ENCODE measurements at places on chromosomes 4 and X. TPM values are rescaled to one million over a fixed set of nuclear protein-coding genes. Genes with fewer than 3 reads are reported as not detected.

The TMEM144 gene
- total RNA-seq, result 9.8 TPM

The MAGEA9 gene
- not detected for total RNA-seq

The NPY2R gene
- total RNA-seq, result not detected

The LRAT gene
- not detected for total RNA-seq

The DYNLT3 gene
- total RNA-seq, result 75.4 TPM

The NHS gene
- 1.4 TPM for total RNA-seq

The GAGE2A gene
- not detected for total RNA-seq

The TCEAL6 gene
- not detected for total RNA-seq

The OTC gene
- not detected for total RNA-seq

The CNKSR2 gene
- total RNA-seq, result 2.4 TPM

The MAGEA3 gene
- not detected for total RNA-seq

The CXorf58 gene
- not detected for total RNA-seq
